ENCODE measurements at places on chromosomes 1 and 21.
A peak's percentile ranks its signal among the peaks of the same experiment; 100 is the strongest.

GRCh38 chr1:203085528-203086406 lies at the start of gene MYOG:
MYOG (minus strand) TSS chr1:203086012; CDS start chr1:203085961, 51 bp downstream.
- DNase-seq = no peak

- no peak for DNase-seq
Measured at GRCh38 chr21:31713973-31714740, 17.8 kb downstream of the SCAF4 start.

- no peak for DNase-seq
Measured at GRCh38 chr1:22547186-22547817, 16.0 kb upstream of the EPHA8 start.

DNA sequence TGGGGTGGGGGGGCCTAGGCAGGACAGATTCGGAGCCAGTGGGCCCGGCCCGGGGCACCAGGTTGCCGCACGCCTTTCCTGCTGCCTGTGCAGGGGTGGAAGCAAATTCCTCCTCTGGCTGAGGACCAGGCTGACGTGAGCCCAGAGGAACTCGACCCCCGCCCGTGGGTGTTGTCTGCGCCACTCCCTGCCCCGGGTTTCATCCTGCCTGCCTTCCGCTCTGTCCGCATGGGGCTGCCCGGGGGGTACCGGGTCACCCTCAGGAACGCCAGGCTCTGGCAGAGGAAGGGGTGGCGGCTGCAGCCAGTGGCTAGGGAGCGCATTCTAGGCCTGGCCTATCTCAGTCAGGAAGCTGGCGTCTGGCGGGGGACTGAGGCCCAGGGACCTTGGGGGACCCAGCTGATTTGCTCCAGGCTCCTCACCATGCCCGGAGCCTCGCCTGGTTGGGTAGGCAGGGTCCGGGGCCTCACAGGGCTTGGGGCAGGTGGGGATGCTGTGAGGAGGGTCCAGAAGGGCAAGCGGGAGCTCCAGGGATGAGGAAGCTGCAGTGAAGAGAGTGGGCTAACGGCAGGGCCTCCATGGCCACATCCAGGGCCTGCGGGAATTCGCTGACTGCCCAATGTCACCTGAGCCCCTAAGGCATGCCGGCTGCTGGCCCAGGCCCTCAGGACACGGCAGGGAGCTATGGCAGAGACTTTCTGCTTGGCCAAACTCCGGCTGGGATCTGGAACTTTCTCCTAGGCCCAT lies 2.4 kb upstream of the IBA57 start:
- DNase-seq = peak; percentile 32

DNA sequence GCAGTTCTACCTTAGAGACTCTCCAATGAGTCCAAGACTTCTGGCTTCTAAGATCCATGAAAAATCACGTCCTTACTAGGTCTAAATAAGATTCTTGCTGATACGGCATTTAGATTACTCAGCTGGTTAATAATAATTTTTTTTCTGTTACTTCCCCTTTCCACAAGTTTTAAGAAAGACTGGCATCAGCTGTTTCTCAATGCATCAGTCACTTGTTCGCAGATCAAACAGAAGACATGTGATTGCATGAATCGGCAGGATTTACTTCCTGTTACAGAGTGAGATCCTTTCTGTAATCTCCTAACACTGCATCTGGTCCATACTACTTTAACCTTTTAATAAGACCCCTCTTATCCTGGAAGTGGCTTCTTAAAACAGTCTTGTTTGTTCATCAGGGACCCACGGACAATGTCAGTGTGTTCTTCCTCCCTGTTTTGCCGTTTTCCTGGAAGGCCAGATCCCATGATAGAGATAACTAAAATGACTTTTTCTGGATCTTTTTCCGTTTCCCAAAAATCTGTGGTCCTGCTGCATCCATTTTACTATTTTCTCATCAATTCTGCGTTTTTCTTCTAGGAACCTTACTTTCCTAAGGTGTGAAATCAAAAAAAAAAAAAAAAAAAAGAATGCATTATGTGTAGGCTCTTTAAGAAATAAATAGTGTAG lies 6.1 kb downstream of the NPL start:
- DNase-seq = no peak

GRCh38 chr1:91877574-91878208 lies 8.3 kb downstream of the TGFBR3 start:
- no peak for DNase-seq

- peak; percentile 64 for DNase-seq
Measured at GRCh38 chr1:222552882-222553281, 5.0 kb upstream of the HHIPL2 start.

- peak; percentile 83 for DNase-seq
Measured at GRCh38 chr1:46613661-46614603, 2.7 kb downstream of the MOB3C start.

DNA sequence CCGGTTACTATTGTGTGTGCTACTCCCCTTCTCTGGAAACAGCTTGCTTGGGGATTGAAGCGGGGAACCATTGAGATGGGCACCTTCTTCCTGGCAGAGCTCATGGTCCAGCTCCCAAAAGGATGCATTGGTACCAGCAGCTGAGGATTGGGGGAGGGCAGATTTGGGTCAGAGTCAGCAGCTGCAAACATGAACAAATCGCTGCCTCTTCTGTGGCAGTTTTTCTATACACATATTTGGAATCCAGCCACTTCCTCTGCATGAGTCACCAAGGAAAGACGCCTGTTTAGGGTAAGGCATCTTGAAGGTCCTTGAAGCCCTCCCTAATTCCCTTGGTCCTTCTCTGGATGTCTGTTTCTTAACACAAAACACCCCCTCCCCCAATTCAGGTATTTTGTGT lies 104.7 kb downstream of the DAB1 start:
- DNase-seq = peak; percentile 8

- peak; percentile 40 for DNase-seq
Measured at GRCh38 chr1:76759950-76760349, 107.3 kb upstream of the ST6GALNAC5 start.

- no peak for DNase-seq
Measured at GRCh38 chr1:64518692-64519481, 49.0 kb downstream of the CACHD1 start.

DNA sequence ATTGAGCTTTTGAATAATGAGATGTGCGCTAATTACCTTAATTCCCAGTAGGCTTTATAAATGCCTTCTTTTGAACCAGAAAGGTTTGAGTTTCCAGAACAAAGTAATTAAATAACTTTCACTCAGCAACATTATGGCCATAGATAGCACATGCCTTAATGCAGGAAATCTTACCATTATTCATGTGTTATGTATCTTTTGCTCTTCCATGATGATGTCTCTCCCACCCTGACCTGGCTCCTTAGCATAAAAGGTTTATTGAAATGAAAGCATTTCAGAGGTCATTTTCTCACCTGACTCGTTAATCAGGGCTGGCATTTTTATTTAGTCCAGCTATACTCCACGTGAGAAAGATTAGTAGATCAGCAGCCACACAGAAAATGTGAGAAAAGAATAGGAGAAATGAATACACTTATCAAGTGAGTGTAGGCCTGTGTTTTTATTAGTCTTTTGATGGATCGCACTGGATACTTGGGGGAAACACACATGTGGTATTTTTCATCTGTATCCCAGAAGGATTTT lies 180.2 kb downstream of the ATP6V1G3 start:
- no peak for DNase-seq

GRCh38 chr1:180265871-180266270 lies 35.8 kb downstream of the LHX4 start:
- DNase-seq = no peak

GRCh38 chr21:34354836-34355235 lies 9.0 kb upstream of the KCNE2 start:
- DNase-seq = no peak

- no peak for DNase-seq
Measured at GRCh38 chr1:44760876-44761275, 14.5 kb upstream of the RPS8 start.

GRCh38 chr1:210594605-210595004 lies 265.9 kb downstream of the HHAT start:
- DNase-seq = no peak

DNA sequence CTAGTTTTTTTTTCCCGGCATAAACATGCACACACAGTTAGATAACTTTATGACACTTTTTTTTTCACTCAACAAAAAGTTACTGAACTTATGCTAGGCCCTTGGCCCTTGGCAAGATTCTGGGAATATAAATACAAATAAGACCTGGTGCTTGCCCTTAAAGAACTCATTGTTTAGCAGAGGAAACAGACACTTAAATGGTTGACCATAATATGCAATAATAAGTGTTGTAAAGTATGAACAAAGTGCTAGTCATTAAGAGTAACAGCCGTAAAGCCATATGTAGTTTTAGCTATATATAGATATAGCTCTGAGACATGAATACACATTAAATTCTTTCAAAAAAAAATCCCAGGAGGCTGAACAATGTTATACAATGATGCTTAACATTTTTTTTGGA lies 198.3 kb downstream of the CYYR1 start:
- DNase-seq = no peak

GRCh38 chr1:151710187-151710840 lies 6.3 kb downstream of the CELF3 start:
- DNase-seq = peak; percentile 29

GRCh38 chr1:109485001-109485400 lies 1.3 kb downstream of the ATXN7L2 start:
- DNase-seq = no peak
